Astrocyte (in vitro differentiated cells and primary cell): ENCODE measurements at places on chromosomes 13 and 19. TPM values are rescaled to one million over a fixed set of nuclear protein-coding genes. Genes with fewer than 3 reads are reported as not detected.

Gene ZNF66
- total RNA-seq, result 3.9 and 7.5 TPM in 2 replicates

Gene ZNF560
- total RNA-seq, result not detected in 2 replicates

Gene KLK12
- not detected in 2 replicates for total RNA-seq

Gene HAUS5
- total RNA-seq, result 5.3 and 6.0 TPM in 2 replicates

Gene OR4F17
- not detected in 2 replicates for total RNA-seq

DNA sequence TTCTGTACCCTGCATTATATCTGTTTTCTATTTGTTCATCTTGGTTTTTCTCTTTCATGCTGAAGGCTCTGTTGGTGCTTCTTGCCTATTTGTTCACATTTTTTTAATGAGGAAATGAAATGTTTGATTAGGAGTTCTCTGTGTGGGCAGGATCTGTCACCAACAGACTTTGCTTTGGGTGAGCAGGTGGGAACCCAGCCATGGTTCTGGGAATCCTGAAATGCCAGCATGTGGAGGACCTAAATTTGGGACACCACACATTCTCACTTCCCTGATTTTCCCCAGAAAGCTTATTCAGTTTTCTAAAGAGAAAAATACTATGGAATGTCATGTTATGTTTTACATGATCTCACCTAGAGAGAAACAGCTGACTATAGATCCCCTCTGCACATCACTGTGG lies 34.0 kb downstream of the TPT1 start:
- DNase-seq, result no peak

DNA sequence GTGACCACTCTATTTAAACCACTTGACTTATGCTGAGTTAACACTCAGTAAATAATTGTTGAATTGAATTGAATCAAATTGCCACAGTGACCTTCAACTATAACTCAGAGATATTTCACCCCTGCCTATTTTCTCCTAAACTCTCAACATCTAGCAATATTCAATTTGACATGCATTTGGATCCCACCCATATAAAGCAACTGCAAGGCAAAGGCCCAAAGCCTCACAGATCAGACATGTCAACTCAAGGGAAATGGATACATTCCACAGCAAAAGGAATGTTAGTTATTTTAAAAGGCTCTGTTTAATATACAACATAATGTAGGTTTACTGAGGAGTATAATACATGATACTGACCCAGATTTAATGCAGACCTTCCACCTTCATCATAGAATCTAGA lies 107.4 kb downstream of the KCTD12 start:
- DNase-seq, result peak; percentile 4

GRCh38 chr13:98265692-98266551 lies 88.9 kb upstream of the RNF113B start:
- DNase-seq, result peak; percentile 72

GRCh38 chr19:35177377-35178274 lies 23.1 kb downstream of the FXYD5 start:
- DNase-seq, result no peak
